CD4-positive, alpha-beta T cell (primary cell): ENCODE measurements at places on chromosomes 2 and 18.

DNA sequence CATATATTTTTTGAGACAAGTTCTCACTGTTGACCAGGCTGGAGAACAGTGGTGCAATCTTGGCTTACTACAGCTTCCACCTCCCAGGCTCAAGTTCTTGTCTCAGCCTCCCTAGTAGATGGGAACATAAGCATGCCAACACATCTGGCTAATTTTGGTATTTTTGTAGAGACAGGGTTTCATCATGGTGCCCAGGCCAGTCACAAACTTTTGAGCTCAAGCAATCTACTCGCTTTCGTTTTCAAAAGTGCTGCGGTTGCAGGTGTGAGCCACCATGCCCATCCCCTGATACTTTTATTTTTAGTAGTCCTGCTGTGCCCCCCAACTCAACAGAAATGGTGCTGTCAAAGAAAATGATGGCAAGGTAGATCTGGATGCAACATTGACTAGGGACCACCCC, 1127.3 kb downstream of the SUCLG1 start:
- DNase-seq = no peak

DNA sequence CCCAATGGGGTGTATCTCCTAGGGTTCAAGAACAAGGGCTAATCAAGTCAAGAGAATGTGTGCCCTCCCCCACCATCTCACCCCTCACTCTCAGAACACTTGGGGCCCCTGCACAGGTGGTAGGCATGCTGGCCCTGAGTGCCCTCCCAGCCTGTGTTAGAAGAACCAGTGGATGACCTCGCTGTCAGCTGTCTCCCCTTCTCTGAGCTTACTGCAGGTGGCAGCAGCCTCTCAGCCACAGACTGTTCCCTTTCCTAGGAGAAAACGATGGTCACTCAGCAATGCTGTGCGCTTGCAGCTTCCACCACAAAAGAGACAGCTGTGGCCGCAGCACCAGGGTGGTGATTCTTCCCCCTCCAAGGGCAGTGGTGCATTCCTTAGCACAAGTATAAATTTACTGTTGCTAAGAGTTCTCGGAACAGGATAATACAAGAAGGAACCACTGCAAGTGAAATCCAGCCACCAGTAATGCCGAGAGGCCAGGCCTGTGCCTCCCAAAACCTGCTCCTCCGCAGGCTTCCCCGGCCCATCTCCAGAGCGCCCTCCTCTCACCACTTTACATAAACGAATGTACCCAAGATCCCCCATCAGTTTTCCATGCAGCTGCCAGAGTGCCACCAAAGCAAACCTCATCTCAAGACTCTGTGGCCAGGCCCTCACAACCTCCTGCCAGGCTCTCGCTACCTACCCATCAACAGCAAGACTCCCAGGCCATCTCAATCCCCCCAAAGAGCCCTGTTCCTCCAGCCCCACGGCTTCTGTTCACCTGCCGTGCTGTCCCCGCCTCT, 935 bp upstream of the RAMP1 start:
- DNase-seq = peak; percentile 11

- DNase-seq = peak; percentile 11
Measured at GRCh38 chr2:23312996-23313606, 71.9 kb upstream of the KLHL29 start.

- no peak for DNase-seq
Measured at GRCh38 chr18:67854340-67854739, 337.8 kb upstream of the DSEL start.

- no peak for DNase-seq
Measured at GRCh38 chr2:40316620-40317019, 135.3 kb downstream of the SLC8A1 start.

- no peak for DNase-seq
Measured at GRCh38 chr2:11810237-11810977, 64.0 kb downstream of the LPIN1 start.

- no peak for DNase-seq
Measured at GRCh38 chr2:238859636-238860347, 11.9 kb downstream of the TWIST2 start.

- DNase-seq = no peak
Measured at GRCh38 chr2:176109192-176109901, 2.3 kb downstream of the HOXD11 start.

DNA sequence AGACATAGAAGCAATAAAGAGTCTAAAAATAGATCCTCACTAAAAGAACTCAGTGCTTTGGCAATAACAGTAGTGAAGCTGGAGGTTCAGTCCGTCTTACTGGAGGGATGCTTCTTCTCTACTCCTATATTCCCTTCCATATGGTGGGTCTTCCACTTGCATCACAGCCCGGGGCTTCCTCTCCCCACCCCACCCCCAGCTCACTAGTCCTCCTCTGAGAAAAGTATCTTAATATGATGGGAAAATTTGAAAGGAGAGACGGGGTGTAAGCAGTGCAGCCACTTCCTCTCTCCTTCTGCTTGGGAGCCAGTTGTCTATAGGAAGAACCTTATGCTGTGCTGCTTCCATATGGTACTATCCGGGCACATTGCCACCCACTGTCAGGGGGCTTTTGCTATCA, 57.2 kb upstream of the SPOPL start:
- DNase-seq = no peak

DNA sequence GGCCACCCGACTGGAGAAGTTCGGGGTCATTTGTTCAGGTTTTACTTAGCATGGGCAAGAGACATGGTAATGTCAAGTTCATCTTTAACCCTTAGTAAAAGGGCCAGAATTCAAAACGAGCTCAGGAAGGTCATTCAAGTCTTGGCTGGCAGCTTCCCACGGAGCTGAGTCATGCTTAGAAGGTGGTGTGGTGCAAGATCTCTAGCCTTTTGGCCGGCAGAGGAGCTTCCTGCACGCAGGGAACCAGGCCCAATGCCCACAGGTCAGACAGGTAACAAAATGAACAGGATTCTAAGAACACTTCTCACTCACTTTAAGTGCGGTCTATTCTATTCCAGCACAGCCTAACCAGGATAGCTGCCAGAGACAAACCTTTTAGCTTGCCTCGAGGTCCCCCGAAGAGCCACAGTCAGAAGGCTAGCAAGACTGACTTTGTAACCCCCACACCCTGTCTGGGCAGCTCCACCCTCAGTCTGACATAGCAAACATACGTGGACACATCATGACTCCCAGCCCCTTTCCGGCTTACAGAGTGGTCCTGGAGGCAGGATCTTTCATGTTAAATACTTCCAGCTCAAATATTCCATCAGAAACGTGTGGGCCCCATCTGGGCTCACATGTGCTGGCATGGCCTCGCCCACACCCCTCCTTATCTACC, 292.7 kb downstream of the BCL11A start:
- no peak for DNase-seq

DNA sequence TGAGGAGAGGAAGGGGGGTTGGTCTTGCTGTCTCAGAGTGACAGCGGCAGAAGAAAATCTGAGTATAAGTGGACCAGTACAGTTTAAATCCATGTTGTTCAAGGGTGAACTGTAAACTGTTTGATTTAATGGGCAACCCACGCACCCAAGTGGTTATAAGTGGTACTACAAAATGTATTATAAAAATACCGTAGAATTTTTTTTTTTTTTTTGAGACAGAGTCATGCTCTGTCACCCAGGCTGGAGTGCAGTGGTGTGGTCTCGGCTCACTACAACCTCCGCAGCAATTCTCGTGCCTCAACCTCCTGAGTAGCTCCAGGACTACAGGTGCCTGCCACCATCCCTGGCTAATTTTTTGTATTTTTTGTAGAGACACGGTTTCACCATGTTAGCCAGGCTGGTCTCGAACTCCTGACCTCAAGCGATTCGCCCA, 2.1 kb upstream of the CHCHD5 start:
- DNase-seq = no peak

DNA sequence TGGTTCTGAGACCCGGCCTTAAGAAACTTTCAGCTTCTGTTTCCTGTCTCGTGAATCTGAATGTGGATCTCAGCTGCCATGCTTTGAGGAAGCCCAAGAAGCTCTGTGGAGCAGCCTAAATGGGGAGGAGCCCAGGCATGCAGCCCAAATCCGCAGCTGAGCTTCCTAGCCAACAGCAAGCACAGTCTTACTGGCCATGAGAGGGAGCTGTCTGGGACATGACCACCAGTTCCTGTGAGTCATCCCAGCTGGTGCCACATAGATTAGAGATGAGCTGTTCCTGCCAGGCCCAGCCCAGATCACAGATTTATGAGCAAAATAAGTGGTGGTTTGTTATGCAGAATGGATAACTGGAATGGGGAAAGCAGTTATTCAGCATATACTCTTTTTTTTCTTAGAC, 224.4 kb upstream of the APCDD1 start:
- DNase-seq = no peak

DNA sequence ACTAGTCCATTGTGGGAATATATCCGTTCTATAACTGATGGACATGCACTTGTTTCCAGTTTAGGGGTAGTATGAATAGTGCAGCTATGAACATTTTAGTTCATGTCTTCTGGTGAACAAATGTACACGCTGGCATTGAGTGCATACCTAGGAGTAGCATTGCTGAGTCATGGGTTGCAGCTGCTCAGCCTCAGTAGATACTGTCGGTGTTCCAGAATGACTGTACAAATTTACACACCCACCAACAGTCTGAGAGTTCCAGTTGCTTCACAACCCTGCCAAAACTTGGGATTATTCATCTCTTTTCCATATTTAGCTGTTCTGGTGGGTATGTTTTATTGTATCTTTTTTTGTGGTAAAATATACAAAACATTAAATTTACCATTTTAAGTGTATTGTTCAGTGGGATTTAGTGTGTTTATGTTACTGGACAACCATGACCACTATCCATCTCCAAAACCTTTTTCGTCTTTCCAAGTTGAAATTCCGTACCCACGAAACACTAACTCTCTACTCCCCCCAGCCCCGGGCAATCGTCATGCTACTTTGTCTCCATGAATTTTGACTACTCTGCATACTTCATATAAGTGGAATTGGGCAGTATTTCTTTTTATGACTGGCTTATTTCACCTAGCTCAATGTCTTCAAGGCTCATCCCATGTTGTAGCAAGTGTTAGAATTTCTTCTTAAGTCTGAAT, 281.0 kb downstream of the PRKCE start:
- DNase-seq = no peak
